ENCODE measurements at places on chromosomes 2 and 18.

DNA sequence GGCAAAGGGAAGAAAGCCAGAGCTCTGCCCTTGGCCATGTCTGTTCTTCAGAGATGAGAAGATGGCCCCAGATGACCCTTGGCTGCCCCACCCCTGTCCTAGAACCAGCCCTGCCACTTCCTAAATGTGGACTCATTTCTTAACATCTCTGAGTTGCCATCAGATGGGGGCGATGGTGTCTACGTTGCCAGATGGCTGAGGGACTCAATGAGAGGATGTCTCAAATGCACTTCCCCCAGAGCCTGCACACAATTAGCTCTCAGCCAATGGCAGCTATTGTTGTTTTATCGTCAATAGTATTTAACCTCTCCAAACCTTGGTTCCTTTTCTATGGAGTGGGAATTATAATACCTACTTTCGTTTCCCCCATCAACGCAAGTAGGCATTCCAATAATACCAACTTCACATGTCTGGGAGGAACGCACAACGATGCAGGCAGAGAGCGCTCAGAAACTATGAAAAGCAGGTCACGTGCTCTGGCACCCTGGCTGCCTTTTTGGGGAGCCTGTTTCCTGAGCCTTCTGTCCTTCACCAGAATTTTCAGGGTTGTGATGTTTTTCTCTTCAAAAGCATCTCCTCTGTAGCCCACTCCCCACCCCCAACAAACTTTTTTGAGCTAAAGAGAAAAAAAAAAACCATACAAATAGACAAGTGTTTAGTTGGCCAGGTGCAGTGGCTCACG, 100.3 kb downstream of the MCFD2 start:
- no peak for DNase-seq

- no peak for DNase-seq
Measured at GRCh38 chr18:50099725-50100407, 95.1 kb downstream of the MYO5B start.

DNA sequence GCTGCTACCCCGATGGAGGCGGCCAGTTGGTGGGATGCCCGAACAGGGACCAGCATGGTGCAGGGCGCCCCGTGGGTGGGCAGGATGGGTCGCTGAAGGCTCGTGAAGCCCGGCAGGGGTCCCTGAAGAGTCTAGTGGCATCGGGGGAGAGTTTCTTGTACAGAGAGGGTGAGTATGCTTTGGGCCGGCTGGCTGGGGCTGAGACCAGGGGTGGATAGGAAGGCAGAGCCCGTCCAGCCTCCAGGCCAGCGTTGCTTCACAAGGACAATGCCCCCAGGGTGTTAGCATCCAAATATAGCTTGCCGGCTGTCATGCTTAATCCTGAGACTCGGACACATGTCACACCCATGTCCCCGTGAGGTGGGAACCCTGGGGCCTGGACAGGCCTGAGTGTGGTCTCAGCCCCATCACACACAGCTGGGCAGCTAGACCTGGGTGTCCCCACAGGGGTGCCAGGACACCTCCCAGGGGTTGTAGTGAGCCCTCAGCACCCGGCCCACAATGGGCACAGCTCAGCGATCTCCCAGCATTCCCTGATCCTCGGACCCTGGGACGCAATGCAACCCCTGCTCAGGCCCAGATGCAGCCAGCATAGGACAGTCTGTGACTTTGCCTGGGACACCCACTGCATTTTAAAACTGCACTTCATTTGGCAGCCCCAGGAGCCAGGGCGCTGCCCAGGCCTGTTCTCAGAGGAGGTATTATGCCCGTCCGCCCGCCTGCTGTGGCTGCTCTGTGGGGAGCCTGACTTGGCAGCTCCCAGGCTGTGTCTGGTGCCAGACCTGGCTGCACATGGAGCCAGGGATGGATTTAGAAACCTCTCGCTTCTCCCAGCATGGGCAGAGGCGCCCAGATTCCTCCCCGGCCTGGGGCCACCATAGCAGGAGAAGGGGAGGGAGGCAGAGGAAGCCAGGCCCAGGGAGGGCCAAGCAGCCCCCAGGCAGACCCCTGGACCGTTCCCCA, 36.4 kb downstream of the RAMP1 start:
- DNase-seq, result peak; percentile 96

- no peak for DNase-seq
Measured at GRCh38 chr2:224072541-224073188, 33.6 kb upstream of the SERPINE2 start.

GRCh38 chr18:2916184-2916583, 69.4 kb downstream of the EMILIN2 start:
- DNase-seq, result no peak

- no peak for DNase-seq
Measured at GRCh38 chr18:32893915-32894314, 121.1 kb upstream of the KLHL14 start.

- DNase-seq, result no peak
Measured at GRCh38 chr18:60018618-60019462, 119.0 kb downstream of the PMAIP1 start.

GRCh38 chr2:217383620-217384019, 523.8 kb upstream of the TNP1 start:
- DNase-seq, result no peak

Measured in chondrocyte (in vitro differentiated cells).